Testis (tissue), 5 donors: ENCODE measurements at places on chromosomes 6 and 20. TPM values are rescaled to one million over a fixed set of nuclear protein-coding genes. Genes with fewer than 3 reads are reported as not detected.

Gene SLC12A5
- total RNA-seq: 5.5 TPM

Gene KHDRBS2
- total RNA-seq: 1.8 TPM

Gene CSNK2B
- total RNA-seq: 421 TPM

Gene ZNF165
- 17.9 TPM for total RNA-seq

Gene ZC2HC1B
- 4.6 TPM for total RNA-seq

Gene HLA-DRB1
- 9.5 TPM for total RNA-seq

DNA sequence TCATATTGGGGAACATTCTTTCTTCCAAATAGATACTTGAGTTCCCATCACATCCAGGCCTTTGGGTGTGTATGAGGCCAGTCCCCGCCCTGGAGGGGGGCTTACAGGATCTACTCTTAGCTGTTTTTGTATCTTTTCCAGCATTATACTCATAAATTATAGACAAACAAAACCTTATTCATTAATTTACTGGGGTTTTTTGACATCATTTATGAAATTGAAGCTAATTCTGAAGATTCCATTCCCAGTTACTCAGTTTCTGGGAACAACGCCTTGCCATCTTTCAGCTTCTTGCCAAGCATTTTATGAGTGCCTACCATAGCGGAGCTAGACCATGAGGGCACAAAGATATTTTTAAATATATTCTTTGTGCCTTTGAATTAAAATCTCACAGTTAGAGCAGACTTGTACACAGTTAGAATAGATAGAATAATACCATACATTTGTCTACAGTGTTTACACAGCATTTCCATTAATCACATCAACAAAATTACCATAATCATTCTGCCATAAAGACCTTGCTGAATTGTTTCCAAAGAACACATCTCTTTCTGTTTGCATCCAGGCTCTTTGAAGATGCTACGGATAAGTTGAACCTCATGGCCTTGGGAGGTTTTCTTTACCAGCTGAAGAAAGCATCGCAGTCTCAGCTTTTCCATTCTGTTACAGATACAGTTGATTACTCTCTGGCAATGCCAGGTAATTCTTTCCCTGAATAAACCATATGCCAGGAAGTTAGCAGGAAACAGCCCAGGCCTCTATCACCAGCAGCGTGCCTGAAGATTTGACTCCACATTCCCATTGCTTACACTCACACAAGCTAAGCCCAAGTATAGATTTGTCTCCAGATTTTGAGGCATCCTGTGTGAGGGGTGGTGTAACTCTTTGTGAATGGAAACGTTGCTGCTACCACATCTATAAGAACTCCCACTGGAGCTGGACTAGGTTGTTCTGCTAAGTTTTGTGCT, 75.4 kb upstream of the PBOV1 start:
- DNase-seq: no peak

- peak; percentile 70 for DNase-seq
These were observed 77.8 kb downstream of the TFAP2C start for GRCh38 chr20:56706867-56707360.

GRCh38 chr6:162704001-162704400, 23.6 kb downstream of the PRKN start:
- DNase-seq: no peak

GRCh38 chr6:40743226-40743625, 156.1 kb upstream of the LRFN2 start:
- peak; percentile 26 for DNase-seq

DNA sequence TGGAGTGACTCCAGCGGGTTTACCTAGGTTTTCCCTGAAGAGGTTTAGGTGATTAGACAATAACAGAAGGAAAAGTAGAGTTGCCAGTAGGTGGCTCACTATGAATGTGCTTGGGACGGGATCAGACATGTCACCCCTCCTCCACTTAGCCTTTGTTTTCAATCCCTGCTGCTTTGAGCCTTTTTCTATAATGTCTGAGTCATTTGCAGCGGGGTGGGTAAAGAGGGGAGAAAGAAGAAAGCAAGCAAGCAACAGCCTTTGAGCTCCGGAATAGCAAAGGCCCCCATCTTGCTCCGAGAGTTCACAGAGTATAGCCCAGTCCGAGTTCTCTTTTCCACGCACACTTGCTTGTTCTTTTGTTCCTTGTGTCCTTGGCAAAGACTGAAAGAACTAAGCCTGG, 129.1 kb downstream of the PACRG start:
- DNase-seq: peak; percentile 67

- DNase-seq: peak; percentile 45
These were observed 27.9 kb downstream of the PPARD start for GRCh38 chr6:35370124-35370741.

GRCh38 chr6:17967668-17968518, 19.5 kb downstream of the KIF13A start:
- no peak for DNase-seq

DNA sequence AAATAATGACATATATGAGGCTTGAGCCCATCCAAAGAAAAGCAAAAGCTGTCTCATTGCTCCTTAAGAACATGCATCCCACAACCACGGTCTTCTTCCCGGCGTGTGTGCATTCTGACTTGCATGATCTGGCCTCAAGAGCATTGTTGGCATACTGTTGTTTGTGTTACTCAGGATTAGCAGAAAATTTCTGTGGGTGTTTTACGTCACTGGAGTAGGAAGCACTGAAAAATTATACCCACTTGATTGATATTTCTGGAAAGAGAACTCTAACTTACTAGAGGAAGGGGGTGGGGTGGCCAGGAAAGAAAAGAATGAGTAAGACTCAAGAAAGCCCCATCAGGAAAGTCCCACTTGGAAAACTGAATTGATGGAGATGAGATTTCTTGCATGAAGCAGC, 326.2 kb upstream of the PRDM1 start:
- no peak for DNase-seq

- DNase-seq: no peak
These were observed 120.5 kb downstream of the RTN4IP1 start for GRCh38 chr6:106508834-106509233.

- no peak for DNase-seq
These were observed 42.4 kb upstream of the DOK5 start for GRCh38 chr20:54432966-54433365.

DNA sequence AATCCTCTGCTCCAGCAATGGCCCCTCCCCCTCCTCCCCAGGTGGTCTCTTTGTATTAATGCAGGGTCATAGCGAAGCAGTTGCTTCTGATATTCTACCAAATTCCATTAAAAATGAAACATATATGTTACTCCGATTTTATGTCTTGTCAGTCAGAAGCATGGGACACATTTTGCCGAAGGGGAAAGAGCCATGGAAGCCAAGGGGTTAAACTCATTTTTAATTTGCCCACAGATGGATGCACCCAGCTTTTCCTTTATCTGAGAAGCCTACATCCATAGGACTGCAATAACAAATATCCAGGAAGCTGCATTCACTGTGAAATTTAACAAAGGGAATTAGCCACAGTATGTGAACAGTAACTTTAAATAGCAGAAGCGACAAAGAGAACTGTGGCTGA, 688.2 kb downstream of the QKI start:
- DNase-seq: no peak

GRCh38 chr6:168678077-168678476, 237.1 kb downstream of the SMOC2 start:
- DNase-seq: no peak
